ENCODE measurements at places on chromosomes 3 and 15. TPM values are rescaled to one million over a fixed set of nuclear protein-coding genes. Genes with fewer than 3 reads are reported as not detected.

TUBGCP5 gene
- total RNA-seq, result 23.5 TPM

SLC28A1 gene
- total RNA-seq, result not detected

TMEM207 gene
- total RNA-seq, result not detected

RTP1 gene
- total RNA-seq, result not detected

DNA sequence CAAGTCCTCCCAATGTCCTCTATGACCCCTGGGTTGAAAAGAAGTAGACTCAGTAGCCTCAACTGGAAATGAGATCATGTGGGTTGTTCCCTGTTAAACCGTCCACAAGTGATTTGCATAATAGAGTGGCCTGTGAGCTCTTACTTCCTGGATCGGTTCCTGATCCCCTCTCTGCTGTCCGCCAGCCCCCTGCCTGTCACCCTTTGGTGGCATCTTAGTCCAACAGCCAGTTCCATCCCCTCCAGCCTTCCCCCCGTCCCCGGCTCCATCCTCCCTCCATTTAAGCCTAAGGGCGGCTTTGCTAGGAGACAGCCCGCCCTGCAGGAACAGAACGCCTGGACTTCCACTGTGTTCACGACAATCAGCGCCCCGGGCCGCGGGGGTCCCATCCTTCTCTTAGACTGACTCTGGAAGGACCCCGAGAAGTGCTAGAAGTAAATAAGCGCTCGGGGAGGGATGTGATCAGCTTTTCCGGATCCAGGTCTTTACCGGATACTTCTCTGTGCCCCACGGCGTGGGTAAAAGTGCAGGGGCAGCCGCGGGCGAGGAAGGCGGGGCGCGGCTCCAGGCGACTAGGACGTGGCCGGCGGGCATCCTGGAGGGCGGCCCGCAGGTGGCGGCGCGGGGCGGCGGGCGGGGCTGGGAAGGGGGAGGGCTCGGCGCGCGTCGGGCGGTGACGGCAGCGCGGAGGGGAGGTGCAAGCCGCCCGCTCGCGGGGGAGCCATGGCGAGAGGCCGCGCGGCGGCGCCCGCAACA lies 51.2 kb upstream of the ULK4 start:
- peak; percentile 55 for DNase-seq

- no peak for DNase-seq
These were observed 74.0 kb downstream of the SRGAP3 start for GRCh38 chr3:9175421-9175820.

- DNase-seq, result no peak
These were observed 3.5 kb downstream of the SPINT1 start for GRCh38 chr15:40847223-40847961.

DNA sequence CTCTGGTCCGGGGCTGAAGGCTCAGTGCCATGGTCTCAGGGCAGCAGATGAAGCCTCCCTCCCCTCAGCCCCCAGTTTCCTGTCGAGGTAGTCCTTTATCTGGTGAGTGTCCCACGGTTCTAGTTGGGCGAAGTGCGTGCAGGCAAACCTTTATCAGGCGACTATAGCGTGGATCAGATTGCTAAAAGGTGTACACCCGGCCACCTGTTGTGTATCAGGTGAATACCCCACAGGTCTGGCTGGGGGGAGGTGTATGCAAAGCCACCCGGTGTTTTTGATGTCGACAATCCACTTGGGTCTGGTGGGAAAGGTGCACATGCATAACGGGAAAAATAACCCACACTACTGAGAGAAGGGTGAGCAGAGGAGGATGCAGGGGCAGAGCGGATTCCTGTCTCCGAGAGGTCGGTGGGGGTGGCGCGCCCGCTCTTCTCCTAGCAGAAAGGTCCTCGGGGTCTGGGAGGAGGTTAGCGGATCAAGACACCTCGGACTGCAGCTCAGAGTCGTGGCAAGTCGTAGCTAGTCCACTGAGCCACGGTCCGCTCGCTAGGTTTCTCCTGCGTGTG lies 507 bp downstream of the SLC12A6 start:
- DNase-seq, result no peak

- no peak for DNase-seq
These were observed 1.7 kb downstream of the MRAS start for GRCh38 chr3:138349926-138350665.

DNA sequence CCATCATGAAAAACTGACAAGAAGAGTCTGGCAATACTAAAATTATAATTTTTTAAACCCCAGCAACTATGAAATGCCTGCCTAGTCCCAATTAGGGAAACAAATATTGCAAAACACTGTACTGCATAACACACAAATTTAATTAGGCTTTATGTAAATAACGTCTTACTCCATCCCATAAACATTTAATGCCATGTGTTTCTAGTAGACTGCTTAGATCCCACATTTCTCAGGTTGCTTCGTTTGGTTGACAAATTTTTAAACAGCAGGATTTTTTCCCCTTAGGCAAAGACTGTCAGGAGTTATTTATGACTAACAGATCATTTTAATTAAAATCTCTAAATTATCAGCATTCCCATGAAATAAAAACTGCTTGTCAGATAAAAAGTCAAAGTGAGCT lies 29.9 kb downstream of the EIF2AK4 start:
- no peak for DNase-seq

GRCh38 chr15:98654790-98655360 lies 6.5 kb downstream of the IGF1R start:
- no peak for DNase-seq
